Upper lobe of left lung (tissue), 6 donors: ENCODE measurements at places on chromosomes 12 and 14. TPM values are rescaled to one million over a fixed set of nuclear protein-coding genes. Genes with fewer than 3 reads are reported as not detected.

Gene GPR68
- 6.4 TPM for total RNA-seq

Gene C12orf54
- total RNA-seq = not detected

Gene DNAH10
- 0.31 TPM for total RNA-seq

Gene KHNYN
- total RNA-seq = 67.2 TPM

Gene SYT10
- total RNA-seq = not detected

Gene STAC3
- 4.3 TPM for total RNA-seq

Gene MOAP1
- 35.8 TPM for total RNA-seq

Gene ATP6V1D
- 72.4 TPM for total RNA-seq

Gene SLC10A1
- total RNA-seq = not detected

Gene RAD9B
- total RNA-seq = 2.1 TPM

Gene KCNC2
- total RNA-seq = not detected

Gene AKAP6
- total RNA-seq = 7.3 TPM

Gene LRP1-AS
- not detected for total RNA-seq

Gene OVCH1
- 1.2 TPM for total RNA-seq

Gene DHRS2
- total RNA-seq = 0.60 TPM

Gene APOLD1
- 12.8 TPM for total RNA-seq

Gene GPD1
- total RNA-seq = 2.1 TPM

Gene CMA1
- not detected for total RNA-seq

Gene CCDC197
- total RNA-seq = not detected
